ENCODE measurements at places on chromosomes 1 and 21.

DNA sequence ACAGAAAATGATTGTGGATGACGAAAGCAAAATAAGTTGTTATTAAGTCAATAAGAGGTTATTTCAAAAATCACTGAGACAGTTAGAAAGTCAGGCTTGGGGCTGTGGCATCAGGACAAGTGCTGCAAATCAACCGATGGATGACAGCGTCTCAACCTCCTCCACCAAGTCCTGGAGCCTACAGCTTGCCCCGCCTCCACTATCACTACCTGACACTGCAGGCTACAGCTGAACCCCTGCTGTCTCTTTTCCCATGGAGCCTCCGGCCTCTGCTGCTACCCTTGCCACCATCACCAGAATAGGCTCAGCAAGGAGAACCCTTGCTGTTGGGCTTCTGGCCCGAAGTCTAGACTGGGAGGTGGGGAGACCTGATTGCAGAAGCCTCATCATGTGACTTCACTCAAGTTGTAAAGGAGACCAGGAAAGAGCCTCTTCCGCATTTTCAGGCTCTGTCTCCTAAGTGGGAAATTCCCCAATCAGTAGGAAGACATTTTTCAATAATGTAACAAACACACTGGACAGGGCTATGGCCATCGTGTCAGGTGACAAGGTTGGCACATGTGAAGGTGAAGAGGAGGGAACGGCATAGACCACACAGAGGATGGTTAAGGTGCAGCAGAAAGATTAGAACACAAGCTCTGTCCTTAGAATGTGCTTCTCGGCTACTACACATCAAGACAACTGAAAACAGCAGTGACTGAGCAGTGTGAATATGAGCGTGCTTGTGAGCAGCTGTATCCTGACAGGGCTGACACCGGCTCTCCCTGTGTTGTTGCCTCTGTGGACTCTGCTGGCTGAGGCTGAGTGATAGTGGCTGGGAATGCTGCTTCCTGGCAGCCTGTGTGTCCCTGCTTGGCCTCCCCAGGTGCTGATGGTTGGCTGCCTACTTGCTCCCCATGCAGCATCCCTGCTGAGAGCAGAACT is 660.7 kb downstream of the PTPRU start:
- DNase-seq = no peak

GRCh38 chr1:104408268-104408667 is 658.6 kb downstream of the AMY1C start:
- no peak for DNase-seq

- no peak for DNase-seq
These were observed 9.4 kb upstream of the MFAP2 start for GRCh38 chr1:16989676-16990391.

DNA sequence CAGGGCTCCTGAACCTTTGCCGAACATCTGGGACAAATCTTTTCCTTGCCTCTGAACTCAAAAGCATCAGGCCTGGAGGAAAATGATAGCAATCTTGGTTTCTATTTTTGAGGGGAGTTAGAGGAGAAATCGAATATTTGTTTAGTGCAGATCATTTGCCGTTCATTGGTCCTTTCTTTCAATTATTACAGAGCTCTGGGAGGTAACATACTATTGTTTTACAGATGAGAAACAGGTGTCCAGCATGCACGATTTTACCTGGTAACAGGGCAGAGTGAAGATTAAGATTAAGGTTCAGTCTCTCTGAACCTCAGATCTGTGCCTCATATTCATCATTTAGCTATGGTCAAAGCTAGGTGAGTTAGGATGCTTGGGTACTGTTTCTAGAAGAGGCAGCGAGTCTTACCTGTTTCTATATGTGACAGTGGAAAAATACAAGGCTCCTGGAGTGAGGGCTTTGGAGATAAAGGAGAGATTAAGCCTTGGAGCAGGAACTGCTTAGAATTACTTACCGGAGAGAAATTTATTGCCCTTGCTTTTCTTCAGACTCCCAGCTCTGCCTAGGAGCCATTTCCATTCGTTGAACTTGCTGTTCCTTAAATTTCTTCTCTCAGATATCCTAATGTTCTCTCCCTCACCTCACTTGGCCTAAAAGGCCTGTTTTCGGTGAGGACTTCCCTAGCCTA is 1.4 kb downstream of the PRCC start:
- DNase-seq = no peak

GRCh38 chr1:119964673-119965363 is 68.5 kb upstream of the ADAM30 start:
- DNase-seq = no peak

DNA sequence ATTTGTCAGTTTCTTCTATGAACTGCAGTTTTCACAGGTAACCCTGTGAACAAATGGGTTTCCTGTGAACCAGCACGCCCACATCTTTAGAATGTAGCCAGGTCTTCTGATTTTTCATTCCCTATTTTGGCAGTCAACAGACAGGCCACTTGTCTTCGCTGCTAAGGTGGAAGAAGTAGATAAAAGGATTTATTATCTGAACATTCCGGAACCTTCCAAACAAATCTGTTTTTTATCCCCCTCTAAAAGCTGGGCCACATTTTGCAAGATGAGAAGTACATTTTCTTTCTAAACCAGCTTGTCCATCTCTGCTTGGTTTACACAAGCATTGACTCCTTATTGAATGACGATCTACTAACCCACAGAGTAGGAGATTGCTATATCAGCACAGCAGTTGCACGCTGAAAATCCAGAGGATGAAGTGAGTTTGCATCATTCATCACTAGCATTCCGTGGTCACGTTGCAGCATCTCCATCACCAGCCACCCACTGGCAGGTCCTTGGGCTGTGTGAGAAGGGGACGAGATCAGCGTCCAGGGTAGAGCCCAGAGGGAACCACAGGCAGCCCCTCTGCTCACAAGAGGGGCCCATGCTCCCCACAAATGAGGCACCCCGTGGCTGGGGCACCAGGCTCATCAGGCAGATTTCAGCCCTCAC is 83.5 kb downstream of the TOMM20 start:
- DNase-seq = no peak

- peak; percentile 2 for DNase-seq
These were observed 5.6 kb upstream of the KCNA10 start for GRCh38 chr1:110524311-110525248.

- no peak for DNase-seq
These were observed 343.4 kb downstream of the MATN1 start for GRCh38 chr1:30379684-30380624.

- no peak for DNase-seq
These were observed 228.3 kb downstream of the ST6GALNAC3 start for GRCh38 chr1:76302711-76303339.

DNA sequence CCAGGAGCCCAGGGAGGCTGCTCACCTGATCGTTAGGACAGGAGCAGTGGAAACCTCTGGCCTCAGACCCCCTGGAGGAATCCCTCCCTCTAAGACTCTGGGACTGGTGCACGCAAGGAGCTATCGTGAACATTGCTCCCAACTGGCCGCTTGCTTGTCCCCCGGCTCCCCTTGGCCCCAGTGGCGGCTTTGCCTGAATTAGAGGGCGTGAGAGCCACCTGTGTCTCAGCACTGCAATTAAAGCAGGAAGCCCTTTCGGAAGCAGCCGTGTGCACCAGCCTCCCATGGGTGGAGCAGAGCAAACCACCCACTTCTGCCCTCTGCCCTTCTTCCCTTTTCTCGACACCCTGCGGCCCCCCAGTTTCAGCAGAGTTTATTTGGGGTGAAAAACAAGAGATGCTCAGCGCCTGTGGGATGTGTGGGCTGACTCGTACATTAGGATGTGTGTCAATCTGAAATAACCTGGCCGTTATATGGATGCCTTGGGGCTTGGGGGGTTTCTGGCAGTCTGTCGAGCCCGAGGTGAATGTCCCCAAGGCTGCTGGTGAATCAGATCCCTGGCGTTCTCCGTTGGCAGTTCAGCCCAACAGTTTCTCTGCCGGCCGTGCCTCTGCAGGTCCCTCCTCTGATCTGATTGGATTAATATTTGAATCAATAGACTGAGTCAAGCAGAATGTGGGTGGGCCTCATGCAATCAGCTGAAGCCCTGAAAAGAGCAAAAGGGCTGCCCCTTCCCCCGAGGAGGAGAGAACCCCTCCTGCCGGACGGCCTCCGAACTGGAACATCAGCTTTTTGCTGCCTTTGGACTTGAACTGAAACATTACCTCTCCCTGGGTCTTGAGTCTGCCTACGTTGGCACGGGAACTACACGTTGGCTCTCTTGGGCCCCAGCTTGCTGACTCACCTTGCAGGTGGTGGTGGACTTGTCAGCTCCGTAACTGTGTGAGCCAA is 7.3 kb upstream of the UMODL1 start:
- no peak for DNase-seq

DNA sequence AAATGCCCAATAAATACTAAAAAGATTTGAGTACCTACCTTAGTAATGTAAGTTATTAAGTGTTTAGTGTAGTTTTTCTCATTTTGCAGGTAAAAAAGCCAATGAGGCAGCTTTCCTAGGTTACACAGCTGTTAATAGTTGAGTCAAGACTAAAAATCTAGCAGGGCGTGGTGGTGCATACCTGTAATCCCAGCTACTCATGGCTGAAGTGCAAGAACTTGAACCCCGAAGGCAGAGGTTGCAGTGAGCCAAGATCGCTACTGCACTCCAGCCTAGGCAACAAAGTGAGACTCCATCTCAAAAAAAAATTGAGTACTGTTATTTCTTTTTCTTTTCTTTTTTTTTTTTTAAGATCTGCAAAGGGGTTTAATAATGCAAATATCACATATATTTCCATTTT is 7.7 kb downstream of the YBX1 start:
- no peak for DNase-seq

DNA sequence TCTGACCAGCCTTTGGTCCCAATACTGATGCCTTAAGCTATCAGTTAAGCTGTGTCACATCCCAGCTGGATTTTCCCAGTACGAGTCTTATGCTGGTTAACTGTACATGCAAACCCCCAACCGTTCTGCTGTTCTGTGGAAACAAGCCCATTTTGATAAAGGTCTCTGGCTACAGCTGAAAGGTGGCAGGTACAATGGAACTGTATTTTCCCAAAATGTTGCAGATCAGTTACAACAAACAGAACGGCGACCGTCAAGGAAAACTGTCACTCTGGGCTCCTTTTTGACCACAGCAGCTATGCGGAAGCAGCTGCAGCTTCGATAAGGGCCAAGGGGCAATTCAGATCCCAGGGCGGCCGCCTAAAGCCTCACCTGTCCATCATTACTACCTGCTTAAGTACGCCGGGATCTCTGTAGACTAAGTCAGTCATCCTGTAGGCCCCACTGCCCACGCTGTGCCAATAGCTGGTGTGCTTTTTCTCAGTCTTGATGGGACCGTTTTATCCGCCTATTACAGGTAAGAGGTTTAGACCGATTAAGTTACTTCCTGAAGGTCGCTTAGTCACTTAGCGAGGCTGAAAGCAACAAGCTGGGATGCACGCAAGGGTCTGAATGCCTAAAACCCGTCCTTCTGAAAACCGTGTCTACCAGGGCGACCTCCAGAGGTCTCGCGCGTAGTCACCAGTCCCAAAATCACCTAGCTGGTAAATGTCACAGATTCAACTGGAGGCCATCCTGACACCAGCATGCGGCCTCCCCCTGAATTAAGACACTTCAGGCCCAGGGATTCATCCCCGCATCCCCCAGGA is 11.1 kb upstream of the RAB42 start:
- peak; percentile 26 for DNase-seq

DNA sequence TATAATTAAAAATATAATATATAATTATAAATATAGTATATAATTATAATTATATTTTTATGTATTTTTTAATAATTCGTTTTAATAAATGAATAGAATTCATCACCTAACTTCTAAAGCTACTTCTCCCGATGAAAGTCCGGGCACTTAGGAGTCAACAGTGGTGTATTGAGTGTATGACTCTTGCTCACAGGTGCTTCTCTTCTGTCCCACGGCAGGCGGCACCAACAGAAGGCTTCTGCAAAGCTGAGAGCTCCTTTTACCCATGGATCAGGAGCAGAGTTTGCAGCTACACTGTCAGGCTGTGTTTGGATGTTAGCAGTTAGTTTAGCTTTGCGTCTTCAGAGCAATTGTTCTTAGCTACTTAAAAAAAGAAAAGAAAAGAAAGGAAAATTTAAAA is 122.4 kb downstream of the LIPI start:
- DNase-seq = no peak

DNA sequence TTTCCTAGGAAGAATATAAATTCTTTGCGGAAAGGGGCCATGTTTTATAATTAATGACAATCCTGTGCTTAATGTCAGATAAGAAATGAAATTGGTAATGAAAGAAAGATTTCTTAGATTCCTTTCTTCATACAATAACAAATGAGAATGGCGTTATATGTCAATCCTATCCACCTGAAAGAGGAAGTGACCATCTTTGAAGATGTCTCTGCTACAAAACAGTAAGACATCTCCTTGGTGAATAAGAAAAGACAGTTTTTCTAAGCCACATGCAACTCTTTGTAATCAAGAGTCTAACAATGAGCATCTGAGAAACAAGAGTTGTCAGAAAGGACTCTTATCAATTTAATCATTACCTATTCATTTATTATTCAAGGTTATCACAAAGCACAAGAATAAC is 286.0 kb downstream of the VAV3 start:
- no peak for DNase-seq

- no peak for DNase-seq
These were observed 54.5 kb downstream of the PCNX2 start for GRCh38 chr1:233240829-233241682.

DNA sequence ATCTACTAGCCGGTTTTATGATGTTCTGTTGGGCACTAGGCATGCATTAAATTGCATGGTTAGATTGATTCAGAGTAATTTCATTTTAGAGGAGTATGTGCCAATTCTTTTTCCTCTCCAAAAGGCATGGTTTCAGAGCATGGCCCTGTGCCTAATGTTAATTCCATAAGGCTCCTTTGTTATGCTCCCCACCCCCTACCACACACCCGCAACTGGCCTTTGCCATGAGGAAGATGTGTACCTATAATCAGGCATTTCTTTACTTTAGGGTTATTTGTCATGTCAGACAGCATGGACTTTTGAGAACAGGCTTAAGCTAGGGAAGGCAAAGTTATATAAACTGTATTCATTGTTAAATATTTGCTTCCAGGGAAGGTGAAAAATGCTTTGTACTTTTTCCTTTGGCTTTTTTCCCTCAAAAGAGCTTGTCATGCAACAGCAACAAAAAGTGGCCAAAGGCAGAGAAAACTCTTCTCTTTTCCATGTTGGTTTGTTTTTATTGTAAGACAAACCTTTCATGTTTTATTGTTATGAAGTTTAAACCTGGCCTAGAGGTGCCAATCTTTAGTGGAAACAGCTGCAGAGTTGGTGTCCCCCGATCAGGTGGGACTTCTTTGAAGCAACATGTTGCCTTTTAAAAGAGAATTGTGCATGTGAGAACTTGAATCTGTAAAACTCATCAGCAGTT is 24.3 kb upstream of the NBL1 start:
- DNase-seq = no peak

DNA sequence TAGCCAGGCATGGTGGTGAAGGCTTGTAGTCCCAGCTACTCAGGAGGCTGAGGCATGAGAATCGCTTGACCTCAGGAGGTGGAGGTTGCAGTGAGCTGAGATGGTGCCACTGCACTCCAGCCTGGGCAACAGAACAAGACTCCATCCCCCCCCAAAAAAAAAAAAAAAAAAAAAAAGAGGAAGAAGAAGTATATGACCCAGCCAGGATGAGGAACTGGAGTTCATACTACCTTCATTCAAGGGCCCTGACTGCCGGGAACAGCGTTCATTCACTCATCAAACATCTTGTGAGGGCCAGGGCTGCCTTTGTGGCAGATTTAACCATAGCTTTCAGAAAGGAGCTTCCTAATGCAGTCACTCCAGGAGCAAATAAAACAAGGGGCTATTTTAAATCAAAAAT is 127.6 kb downstream of the MRPS6 start:
- no peak for DNase-seq

- no peak for DNase-seq
These were observed 827 bp downstream of the PRKCZ start for GRCh38 chr1:2050793-2051682.

All from stimulated activated CD4-positive, alpha-beta T cell treated with anti-CD3 and anti-CD28 coated beads, Interleukin-1b, Interleukin-23, amount 100 ng/mL, for 1 hour (primary cell).